Activated CD8-positive, alpha-beta T cell treated with anti-CD3 and anti-CD28 coated beads for 36 hours (primary cell): ENCODE measurements at places on chromosomes 13 and 19. TPM values are rescaled to one million over a fixed set of nuclear protein-coding genes. Genes with fewer than 3 reads are reported as not detected.

GRCh38 chr19:15769586-15769985 is 17.9 kb upstream of the OR10H5 start:
- DNase-seq: peak; percentile 7

DNA sequence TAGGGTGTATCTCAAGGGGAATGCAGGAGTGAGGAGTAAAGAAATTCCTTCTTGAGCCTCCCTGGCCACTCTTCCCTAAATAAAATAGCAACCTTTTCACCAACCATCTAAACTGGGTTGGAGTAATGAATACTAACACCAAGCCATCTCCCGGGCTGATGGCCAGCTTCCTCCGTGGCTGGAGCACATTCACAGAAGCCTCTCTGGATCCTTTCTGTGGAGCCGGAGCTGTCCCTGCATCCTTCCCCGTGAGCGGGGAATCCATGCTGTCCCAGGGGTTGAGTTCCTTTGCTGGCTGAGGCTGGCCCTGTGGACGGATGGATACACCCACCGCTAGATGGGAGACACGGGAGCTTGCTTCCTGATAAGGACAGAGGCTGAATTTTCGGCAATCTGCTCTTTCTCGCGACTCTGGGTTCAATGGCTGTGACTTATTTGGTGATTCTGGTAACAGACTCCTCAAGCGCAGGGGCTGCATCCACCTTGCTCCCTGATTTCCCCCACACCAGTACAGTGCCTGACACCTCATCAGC is 370.3 kb downstream of the ZNF536 start:
- no peak for DNase-seq

DNA sequence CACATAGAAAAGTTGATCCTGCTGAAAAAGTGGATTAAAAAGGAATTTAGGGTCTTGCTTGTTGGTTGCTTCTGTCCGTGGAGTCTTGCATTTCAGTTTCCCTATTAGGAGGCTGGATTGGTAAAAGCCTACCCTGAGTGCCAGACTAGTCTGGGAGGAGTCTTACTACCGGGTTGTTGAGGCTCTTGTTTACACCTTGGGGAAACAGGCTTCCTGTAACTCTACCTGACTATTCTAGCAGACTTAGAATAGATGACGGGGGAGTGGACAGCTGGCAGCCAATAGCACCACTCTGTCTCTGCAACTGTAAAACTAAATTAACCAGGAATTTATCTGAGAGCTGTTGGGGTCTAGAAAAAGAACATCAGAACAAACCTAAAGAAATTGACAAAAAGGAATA is 11.3 kb upstream of the MPHOSPH8 start:
- DNase-seq: no peak

DNA sequence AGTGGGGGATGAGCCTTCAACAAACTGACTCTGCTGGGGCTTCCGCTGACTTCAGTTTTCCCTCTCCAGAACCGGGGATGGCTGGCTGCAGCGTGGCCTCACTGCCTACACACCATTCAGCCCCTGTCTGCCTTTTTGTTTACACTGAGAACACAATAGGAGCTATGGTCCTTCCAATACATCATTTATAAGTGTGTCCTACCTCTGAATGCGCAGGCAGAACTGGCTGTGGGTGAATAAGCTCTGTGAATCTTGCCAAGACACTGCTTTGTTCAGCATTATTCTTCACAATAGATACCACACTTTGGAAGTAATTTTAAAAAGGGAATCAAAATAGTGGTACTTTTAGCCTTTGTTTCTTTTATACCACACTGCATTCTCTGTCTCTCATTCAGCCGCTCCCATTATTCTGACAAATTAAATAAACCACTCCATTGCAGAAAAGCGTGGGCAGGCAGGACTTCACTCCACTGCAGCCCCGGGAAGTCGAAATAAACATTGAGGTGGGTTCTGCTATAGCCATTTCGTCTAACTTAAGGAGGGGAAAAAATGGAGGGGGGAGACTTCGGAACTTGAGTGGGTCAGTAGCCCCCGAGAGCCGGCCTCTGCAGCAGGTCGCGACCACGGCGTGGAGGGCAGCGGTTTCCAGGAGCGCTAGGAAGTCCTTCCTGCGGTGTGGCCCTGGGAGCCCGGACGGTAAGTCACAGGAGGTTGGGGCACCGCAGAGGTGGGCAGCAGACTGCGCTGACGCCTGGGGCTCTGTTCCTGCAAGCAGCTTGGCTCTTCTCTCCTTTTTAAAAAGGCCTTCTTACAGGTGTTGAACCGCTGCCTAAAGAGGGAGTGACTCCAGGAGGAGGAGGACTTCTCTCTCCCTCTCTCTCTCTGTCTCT is 94.8 kb upstream of the SOX1 start:
- DNase-seq: no peak

ZNF132 gene
- 3.4 TPM for total RNA-seq

DNA sequence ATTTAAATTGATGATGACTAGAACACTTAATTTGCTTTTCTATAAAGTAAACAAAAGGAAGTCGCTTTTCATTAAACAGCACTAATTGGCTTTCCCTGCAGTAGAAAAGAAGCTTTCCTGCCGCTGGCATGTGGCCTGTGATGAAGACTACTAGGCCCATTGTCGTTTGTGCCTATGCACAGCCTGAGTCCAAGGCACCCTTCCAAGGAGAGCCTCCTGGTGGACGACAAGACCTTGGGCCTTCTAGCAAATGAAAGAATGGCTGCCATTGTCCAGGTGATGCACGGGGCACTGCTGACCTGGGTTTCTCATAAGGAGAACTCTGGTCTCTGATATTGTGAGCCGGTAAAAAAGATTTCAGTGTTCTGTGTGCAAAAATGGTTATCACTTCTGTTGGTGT is 233.0 kb downstream of the COL4A1 start:
- no peak for DNase-seq
